ENCODE measurements at places on chromosomes 7 and 10.

- no peak for DNase-seq
These were observed 78.8 kb downstream of the STK31 start for GRCh38 chr7:23788843-23789242.

DNA sequence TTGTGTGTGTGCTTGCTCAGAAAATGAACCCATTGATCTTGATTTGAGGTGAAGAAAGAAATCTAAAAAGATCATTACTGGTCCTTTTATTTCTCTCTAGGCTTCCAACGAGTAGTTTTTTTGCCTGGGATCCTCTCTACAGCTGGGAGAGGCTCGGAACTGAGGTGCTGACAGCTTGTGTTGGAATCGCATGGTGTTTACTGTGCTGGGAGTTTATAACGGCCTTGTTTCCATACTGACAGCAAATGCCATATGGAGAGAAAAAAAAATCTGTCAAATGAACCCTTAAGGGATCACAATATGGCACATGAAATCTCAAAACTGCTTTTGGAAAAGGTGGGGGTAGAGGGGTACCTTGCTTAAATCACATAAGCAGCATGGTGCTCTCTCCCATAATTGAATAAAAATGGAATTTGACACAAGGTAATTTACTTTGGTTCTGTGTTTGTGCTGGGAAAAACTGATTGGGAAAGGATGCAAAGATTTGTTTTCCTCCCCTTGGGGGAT, 165.0 kb downstream of the RGS10 start:
- DNase-seq = no peak

GRCh38 chr10:43696909-43697483, 48.3 kb upstream of the ZNF32 start:
- DNase-seq = no peak

DNA sequence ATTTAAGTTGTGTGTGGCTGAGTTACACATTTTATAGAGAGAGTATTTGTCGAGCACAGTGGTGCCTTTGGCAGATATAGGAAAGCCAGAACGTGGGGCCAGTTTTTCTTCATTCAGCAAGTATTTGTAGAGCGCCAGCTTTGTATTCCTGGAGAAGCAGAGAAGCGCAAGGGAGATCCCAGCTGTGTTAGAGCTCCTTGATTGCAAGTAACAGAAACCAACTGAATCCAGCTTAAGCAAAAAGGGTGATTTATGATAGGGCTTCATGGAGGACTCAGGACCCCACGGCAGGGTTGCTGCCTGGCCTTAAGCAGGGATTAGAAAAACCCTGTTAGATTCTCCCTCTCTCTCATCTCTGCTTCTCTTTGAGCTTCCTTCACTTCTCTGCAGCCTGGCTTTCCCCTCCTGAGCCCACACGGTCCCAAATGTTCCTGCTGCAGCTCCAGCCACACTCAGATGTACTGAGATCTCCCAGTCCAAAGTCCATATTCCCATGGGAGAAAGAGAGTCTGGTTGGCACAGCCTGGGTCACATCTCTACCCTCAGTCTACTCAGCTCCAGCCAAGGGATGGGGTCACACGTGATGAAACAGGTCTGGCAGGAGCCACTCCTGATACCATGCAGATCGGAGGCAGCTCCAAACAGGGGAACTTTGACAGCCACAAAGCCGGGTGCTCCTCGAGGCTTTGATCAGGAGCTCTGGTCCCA, 16.7 kb downstream of the UBTD1 start:
- DNase-seq = no peak

- no peak for DNase-seq
These were observed 1.1 kb upstream of the ZNF503 start for GRCh38 chr10:75402486-75403143.

DNA sequence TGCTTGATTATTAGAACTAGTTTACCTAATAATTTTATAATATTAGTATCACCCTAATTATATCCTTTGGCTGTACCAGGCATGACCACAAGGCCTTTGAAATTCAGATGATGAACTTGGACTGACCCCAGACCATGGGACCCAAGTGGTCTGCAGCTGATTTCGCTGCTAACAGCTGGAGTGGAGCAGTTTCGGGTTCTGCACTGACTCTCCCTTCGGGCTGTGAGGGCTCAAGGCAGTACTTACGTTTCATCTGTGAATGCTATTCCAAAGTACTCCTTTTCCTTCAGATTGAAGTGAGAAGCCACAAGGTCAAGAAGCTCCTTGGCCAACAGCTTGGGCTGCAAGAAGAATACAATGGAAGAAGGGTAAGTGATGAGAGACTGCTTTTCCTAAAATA, 223.8 kb downstream of the PRPF18 start:
- DNase-seq = no peak

GRCh38 chr7:13117103-13117502, 429.7 kb downstream of the ARL4A start:
- DNase-seq = peak; percentile 14

DNA sequence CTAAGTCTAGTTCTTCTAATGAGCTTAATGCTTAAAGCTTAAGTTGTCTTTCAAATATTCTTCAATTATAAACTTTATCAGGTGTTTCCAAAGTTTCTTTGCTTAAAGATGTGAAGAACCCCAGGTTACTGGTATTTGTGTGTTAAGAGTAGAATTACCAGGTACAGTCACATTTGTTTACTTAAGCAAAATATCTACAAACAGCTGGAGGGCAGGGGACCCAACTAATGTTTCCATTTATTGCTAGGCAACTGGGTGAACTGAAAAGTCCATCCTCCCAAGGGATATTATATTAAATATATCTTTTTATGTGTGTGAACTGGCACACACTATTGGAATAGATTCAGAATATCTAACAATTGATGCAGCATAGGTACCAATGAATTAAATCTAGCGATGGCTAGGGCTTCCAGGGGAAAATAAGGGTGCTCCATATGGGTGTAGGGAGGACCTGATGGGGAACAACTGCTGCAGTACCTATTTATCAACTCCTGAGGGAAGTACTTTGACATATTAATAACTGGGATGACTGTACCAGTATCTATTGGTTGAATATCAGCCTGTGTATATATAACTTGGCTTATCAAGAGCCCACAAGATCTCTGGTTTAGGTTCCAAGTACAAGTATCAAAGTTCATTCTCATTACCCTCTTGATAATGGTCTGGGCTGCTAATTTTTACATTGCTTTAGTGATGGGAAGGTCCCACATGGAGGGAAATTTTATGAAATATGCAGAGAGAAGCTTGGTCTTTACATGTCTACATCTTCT, 10.3 kb upstream of the AGR3 start:
- DNase-seq = no peak

DNA sequence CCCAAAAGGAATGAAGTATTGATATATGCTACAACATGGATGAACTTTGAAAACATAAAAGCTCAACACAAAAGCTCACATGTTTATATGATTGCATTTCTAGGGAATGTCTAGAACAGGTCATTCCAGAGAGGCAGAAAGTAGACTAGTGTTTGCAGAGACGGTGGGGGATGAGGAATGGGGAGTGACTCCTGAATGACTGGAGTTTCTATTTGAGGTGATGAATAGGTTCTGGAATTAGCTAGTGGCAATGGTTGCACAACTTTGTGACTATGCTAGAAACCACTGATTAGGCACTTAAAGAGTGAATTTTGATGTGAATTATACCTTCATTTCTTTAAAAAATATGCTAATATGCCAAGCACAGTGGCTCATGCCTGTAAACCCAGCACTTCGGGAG, 6.9 kb downstream of the KPNA7 start:
- peak; percentile 79 for DNase-seq

DNA sequence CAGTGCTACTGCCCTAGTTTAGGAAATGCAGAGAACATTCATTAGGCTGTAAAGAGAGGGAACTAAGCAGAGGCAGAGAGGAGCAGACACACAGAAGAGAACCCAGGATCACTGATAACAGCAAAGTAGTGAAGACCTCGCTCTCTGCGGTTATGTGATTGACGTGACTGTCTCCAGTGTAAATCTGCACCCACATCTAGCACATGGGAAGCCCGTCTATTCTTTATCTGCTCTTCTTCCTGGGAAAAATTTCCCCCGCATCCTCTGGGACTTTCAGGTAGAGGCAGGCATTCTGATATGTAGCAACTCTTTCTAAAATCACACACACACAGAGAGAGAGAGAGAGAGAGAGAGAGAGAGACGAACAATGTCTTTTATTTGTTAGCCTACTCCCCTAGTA, 699.6 kb downstream of the GRID1 start:
- no peak for DNase-seq

GRCh38 chr10:112775892-112776674, 174.0 kb upstream of the TCF7L2 start:
- no peak for DNase-seq

DNA sequence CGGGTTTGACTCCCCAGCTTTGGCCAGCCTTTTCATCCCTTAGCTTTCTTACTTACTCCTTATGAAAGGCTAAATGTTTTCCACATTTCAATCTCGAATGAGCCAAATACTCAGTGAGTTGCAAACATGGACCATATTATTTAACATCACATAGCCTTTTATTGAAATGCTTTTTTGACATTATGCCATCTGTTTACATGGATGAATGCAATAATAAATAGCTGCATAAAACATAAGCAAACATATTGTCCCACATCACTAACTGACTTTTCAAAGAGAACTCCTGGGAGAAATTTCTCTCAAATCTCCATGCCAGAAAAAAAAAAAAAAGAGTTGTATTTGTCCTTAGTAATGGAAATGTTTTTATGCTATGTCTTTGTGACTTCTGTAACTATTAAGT, 134.9 kb downstream of the LSMEM1 start:
- no peak for DNase-seq

GRCh38 chr10:117342641-117343040, 32.6 kb downstream of the PDZD8 start:
- DNase-seq = peak; percentile 41

DNA sequence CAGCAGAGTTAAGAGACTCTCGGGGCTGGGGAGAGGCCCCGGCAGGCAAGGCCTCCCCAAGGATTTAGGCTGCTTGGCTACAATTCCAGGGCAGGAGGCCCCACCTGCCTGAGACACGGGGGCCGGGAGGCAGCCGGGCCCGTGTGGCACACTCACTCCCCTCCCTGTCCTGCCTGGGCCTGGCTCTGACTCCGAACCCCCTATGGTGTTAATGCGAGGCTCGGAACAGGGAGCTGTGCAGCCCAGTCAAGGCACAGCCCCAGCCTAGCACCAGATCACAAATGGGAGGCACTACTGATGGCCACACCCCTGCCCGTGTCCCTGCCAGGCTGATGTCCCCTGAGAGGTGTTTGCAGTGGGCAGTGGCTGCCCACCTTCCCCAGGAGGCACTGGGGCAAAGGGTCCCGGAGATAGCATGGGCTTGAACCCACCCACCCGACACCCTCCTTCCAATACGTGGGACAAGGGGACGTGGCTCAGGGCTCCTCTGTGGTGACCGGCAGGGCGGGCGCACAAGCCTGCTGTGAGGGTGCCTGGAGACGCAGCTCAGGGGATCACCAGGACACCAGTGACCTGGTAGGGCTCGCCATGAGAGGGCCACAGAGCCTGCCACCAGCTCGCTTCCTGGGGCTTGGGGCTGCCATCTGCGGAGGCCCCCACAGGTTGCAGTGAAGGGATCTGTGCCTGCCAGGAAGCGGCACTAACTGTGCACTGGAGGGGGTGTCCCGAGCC, 37.0 kb downstream of the DPYSL4 start:
- DNase-seq = no peak
